Lung microvascular endothelial cell (primary cell): ENCODE measurements at places on chromosomes 1 and 21.

GRCh38 chr1:156896490-156897033, 3.0 kb downstream of the PEAR1 start:
- peak; percentile 90 for DNase-seq

- DNase-seq, result peak; percentile 88
Observed at GRCh38 chr1:218705911-218706893, 361.1 kb downstream of the TGFB2 start.

- peak; percentile 82 for DNase-seq
Observed at GRCh38 chr1:206074839-206075238, 21.9 kb downstream of the RHEX start.

DNA sequence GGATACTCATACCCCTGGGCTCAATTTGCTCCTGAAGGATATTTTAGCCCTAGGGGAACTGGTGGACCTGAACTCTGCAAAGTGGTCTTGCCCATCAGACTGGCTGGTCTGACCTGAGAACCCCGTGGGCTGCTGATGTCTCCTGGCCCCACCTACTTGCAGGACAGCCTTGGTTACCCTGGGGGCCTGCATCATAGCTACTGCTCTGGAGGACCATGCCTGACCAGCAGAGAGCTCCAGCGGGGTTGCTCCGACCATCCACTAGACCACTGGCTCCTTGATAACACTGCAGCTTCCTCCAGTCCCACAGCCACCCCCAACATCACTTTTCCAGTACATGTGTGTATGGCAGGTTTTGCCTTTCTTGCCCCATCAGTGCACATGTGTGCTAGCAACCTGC, 331.6 kb upstream of the BRINP3 start:
- no peak for DNase-seq

- DNase-seq, result no peak
Observed at GRCh38 chr1:113938192-113938591, 9.1 kb downstream of the HIPK1 start.

DNA sequence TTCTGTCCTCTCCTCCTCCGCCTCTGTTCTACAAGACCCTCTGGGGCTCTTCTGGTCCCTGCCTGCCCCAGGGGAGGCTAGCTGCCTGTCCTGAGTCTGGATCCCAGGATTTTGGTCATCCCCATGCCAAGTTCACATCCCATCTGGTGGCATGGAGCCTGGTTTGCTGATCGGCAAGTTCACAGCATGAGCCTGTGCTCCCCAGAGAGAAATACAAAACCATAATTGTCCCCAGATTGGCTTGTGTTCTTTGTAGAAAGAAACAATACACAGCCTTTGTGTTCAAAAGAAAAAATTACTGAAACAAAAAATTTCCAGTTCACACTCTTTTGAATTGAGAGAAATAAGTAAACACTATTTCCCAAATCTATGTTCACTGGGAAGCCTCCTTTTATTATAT, 149.4 kb upstream of the ZC3H12A start:
- DNase-seq, result no peak

DNA sequence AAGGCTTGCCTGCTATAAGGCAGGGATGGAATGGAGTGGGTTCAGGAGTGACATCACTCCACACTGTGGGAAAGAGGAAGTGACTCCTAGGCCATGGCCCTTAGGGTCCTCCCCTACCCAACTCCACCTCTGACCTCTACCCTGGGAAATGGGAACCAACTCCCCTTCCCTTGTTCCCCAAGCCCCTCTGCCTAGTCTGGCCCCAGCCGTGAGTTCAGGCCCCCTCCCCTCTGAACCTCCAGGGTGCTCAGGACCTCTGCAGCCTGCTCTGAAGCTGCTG, 3.8 kb upstream of the GUCA2A start:
- DNase-seq, result no peak

DNA sequence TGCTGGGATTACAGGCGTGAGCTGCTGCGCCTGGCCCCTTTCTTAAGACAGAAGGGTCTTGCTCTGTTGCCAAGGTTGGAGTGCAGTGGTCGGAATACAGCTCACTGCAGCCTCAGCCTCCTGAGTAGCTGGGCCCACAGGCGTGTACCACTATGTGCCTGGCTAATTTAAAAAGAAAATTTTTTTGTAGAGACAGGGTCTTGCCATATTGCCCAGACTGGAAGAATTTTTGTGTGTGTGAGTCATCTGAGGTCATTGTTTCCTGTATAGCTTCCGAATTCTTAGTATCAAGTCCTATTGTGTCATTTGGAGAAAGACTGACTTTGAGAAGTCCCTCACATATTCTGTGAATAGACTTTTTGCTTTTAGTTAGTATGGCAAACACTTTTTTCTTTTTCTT, 4.7 kb downstream of the SZRD1 start:
- DNase-seq, result peak; percentile 79

- DNase-seq, result no peak
Observed at GRCh38 chr1:202159534-202160371, 649 bp downstream of the PTPN7 start.

DNA sequence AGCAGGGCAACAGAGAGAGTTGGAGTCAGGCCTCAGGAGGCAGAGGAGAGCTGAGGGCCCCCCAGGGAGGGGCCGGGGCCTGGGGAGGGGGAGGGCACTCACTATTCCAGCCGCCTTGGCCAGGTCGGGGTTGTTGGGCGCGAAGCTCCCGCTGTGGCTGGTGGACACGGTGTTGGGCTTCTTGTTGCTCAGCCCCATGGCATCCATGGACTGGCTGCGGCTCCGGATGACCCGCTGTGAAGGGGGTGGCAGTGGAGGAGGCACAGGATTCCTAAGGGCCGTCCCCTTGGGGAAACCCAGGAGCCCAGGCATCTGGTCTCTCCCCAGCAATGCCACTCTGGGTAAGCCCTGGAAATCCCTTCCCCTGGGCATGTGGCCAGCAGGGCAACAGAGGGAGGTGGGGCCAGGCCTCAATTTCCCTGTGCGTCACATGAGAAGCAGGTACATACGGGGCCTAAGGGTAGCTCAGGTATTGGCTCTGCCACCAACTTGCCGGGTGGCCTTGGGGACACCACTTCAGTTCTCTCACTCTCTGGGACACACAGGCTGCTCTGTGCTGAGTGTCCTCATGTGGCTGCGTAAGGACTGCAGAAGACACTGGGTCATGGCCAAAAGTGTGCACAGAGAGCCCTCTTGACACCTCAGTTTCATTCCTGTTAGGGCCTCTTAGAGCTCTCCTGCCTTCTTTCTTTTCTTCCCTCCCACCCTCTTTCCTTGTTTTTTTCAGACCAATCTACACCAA, 63.0 kb downstream of the RAP1GAP start:
- DNase-seq, result no peak

- no peak for DNase-seq
Observed at GRCh38 chr1:40024671-40025070, 15.9 kb upstream of the CAP1 start.

DNA sequence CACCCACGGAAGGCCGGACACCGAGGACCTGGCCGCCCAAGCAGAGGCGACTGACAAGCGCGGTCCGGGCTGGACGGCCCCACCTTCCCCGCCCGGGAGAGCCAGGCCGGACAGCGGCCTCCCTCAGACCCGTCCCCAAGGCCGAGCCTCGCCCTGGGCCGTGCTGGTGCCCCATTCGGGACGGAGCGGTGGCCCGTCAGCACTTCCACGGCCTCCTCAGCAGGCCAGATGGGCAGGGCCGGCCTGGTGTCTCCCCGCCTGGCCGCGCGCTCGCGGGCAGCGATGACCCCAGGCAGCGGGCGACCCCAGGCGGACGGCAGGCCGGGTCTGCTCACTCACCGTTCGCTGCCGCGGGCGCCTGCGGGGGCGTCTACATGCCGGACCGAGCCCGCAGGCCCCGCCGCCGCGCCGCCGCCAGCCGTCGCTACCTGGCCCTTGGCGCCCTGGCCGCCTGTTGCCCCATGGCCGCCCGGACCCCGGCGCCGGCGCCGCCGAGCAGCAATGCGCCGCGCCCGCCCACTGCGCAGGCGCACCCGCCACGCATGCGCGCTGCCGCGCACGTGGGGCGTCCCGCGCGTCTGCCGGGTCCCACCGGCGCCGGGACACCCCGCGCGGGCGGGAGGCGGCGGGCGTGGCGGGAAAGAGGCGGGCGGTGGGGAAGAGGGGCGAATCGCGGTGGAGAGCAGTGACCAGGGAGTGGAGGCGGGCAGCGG, at the start of gene NADK:
TSS of gene NADK (minus strand) at position 521 of the 713 bp plus-strand sequence. CDS start 13,064 bp downstream, outside the sequence.
- peak; percentile 61 for DNase-seq

DNA sequence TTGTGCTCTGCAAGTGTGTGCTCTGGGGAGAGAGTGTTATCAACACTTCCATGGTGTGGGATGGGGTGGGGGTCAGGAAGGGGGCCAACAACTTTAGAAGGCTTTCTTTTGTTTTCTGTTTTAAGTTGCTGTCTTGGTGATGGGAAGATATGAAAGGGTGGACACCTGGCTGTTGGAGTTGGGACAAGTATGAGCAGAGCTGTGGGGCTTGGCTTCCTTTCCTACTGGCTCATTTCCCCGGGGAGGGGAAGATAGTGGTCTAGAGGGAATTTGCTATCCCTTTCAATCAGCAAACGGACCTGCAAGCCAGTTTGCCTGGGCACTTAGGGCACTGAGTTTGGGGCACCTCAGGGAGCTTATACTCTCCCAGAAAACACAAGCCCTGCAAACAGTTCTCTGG, 19.2 kb downstream of the IER5 start:
- DNase-seq, result no peak

DNA sequence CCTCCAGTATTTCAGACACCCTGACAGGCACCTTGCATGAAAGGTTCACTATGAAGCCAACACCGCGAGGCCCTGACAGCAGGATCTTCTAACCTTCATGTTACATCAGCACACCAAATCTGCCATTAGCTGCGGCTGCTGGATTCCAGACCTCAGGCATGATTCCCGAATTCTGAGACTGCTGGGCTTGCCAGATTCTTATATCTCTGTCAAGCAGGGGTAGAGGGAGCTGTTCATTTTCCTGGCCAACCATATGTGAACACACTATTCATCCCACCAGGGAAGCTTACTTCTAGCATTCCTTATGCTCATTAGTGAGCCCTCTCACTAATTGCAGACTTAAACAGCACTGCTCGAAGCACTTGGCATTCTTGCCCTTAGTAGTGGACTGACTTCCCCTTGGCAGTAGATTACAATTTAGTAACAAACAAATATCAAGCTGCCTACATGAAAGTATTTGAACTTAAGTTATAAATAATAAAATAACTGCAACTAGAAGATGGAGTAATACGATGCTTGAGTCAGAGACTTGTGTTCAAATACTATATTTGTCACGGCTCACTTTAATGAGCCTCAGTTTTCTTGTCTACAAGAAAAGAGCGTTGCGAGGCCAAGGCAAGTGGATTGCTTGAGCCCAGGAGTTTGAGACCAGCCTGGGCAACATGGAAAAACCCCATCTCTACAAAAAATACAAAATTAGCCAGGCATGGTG, 43.3 kb downstream of the NID1 start:
- no peak for DNase-seq

GRCh38 chr1:198087831-198088230, 69.0 kb upstream of the NEK7 start:
- no peak for DNase-seq

- no peak for DNase-seq
Observed at GRCh38 chr1:175599212-175599705, 144.1 kb downstream of the TNR start.

DNA sequence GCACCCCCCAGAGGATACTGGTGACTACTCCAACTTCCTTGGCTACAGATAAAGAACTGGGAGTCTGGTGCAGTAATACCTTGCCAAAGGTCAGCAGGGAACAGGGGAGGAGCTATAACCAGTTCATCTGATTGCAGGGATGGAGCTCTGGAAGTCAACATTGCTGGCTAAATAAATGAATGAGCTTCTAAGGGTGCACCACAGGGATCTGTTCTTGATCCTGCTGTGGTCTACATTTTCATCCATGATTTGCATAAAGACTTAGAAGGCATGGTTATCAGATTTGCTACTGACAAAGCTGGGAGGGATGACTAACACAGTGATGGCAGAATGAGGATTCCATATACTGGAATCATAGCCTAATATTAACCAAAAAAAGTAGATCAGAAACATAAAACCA, 18.3 kb downstream of the PLEKHA6 start:
- DNase-seq, result no peak

DNA sequence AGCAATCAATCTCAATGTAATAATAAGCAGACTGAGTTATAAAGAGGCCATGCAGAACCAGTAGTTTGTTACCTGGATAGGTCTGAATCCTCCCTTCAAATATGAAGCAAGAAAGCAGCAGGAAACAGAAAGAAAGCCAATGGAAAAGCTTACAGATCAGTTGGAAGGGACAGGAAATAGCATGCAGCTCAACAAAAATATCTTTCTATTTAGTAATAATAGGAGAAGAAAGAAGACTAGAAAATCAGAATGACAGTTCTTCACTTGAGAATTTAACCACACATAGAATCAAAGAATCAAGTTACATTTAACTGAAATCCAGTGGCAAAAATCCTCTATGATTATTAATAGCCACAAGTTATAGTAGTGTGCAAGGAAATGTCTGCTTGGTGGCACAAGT, 194.4 kb downstream of the EIF4G3 start:
- peak; percentile 58 for DNase-seq

DNA sequence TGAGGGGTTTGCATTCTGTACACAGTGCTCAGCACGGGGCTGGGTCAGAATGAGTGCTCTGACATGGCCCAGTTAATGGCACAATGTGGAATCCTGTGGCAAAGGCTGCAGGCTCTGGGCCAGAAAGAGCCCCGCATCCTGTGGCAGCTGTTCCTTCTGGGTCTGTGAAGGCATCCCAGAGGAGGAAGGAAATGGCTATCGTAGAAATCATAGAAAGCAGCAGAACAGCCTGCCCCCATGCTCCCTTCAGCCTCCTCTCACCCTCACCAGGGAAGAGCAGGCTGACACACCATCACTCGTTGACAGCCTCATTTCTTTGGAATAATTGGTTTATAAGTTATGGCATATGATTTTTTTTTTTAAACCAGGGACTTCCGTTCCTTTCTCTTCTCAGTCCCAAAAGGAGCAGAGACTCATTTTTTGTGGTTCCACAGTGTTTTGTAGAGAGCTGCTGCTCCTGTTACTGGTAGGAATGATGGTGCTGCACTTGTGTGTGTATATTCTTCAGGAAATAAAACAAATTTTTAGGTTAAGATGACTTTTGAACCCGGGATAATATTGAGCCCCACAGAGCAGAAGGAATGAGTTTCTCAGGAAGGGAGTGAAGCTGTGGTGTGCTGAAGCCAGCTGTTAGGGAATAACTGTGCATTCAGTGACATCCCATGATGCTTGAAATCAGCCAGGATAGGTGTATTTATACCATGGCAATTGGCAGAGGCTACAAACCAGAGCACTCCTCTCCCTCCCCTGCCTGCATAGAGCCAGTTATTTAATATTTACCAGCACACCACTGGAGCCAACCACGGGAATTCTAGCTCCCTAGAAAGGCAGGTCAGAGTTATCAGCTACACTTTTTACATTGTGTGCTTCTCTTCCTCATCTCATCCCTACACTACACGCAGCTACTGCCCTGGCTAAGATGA, 32.0 kb downstream of the PLXNA2 start:
- DNase-seq, result peak; percentile 74

GRCh38 chr1:84298684-84299535, 2.6 kb upstream of the SAMD13 start:
- peak; percentile 42 for DNase-seq

DNA sequence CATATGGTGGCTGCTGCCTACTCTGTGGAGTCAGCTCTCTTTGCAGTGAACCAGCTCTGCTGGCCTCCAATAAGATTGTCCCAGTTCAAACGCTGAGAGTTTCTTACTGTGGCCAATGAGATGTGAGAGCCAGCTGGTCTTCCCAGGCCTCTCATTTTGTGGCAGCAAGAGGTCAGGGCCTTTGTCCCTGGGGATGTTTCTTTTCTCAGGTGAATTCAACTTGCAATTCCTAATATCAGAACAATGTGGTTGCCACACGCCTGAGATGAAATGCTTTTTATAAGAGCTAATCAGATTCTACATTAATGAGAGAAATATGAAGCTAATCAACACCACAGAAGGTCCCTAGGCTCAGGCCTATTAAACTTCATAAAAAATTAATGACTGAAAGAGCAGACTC, 660.1 kb upstream of the CAMK1G start:
- no peak for DNase-seq

GRCh38 chr1:89842567-89843272, 21.9 kb downstream of the LRRC8D start:
- peak; percentile 9 for DNase-seq
